Ecto neural progenitor cell (in vitro differentiated cells): ENCODE measurements at places on chromosomes 2 and 18.

GRCh38 chr2:27184115-27184514 lies 27.7 kb upstream of the ATRAID start:
- DNase-seq = no peak

DNA sequence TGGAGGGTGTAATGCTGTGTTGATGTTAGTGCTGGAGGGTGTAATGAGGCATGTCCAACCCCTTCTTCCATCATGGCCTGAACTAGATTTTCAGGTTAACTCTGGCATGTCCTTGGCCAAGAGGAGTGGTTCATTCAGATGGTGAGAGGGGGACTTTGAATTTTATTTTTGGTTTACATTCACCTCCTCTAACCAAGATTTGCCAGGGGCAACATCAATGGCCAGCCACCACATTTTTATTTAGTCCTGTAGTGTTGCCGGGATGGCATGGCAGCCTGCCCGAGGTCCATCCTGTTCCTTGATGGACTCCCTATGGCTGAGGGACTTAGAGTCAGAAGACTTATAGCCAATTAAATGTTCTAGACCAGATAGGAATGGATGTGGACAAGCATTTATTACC lies 484.6 kb upstream of the HS6ST1 start:
- DNase-seq = no peak

GRCh38 chr2:196259507-196260481 lies 88.4 kb upstream of the STK17B start:
- no peak for DNase-seq

DNA sequence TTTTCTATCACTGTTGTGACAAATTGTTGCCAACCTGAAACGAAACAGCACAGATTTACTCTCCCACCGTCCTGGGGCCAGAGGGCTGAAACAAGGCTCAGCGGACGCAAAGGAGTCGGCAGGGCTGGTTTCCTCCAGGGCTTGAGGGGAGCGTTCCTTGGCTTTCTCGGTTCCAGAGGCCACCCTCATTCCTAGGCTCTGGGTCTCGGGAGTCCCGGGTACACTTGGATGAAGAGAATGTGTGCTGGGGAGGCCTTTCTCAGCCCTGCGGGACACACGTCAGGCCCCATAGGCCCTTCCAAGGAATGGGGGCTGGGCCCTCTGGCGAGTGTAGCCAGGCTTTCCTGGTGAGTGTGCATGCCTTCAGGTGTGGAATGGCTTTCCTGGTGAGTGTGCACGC lies 287.3 kb upstream of the HS6ST1 start:
- no peak for DNase-seq

GRCh38 chr2:86584151-86584913 lies 21.1 kb upstream of the CHMP3 start:
- DNase-seq = no peak

DNA sequence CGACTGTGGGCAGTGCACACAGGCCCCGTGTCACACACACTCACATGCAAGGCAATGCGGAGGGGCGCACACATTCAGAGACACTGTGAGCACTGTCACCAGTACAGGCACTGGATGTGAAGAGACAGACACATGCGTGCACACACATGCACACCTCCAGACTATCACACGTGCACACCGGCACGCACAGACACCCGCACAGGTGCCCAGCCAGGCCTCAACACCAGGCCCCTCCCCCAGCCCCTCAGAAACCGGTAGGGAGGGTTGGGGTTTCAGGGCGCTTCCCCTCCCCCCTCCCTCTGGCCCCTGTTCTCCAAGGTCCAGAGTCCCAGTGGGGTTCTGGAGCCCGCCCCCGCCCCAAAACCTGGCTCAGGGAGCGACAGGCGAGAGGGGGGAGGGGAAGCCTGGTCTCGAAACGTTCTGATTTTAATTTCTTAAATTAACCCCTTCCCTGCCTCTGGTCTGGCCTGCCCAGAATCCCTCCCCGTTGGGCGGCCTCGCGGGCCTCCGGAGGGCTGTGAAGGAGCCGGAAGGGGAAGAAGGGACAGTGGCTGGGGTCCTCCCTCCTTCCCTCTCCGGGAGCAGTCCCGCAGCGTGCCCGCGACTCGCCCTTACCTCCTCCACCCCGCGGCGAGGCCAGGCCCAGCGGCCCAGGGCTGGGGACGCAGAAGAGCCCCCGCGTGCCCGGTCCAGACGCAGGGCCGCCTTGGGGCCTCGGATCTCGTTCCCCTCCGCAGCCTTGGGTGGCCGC lies 558 bp downstream of the FBXO41 start:
- DNase-seq = no peak

- DNase-seq = no peak
These were observed 51.4 kb downstream of the MREG start for GRCh38 chr2:215961981-215962380.

DNA sequence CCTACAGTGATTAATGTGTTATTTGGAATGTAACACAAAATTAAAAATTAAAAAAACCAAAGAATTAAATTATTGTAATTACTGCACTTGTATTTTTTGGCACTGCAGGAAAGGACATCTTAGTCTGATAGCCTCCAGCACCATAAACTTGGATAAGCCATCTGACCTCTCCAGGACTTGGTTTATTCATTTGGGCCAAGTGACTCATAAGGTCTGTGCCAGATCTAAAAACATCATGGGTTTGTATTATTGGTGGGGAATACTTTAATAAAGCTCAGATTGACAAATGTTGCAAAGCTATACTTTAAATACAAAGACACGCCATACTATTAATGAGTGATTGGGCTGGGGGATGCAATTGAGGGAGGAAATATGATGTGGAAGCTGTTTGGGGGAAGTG lies 225.2 kb downstream of the ZNF521 start:
- DNase-seq = no peak

GRCh38 chr2:69196327-69197117 lies 183.5 kb downstream of the ANTXR1 start:
- no peak for DNase-seq

- no peak for DNase-seq
These were observed 51.1 kb downstream of the MYO1B start for GRCh38 chr2:191296083-191297006.

GRCh38 chr2:69952336-69953115 lies 8.9 kb downstream of the ASPRV1 start:
- no peak for DNase-seq

- DNase-seq = no peak
These were observed 37.2 kb downstream of the LRPPRC start for GRCh38 chr2:43958397-43959275.

DNA sequence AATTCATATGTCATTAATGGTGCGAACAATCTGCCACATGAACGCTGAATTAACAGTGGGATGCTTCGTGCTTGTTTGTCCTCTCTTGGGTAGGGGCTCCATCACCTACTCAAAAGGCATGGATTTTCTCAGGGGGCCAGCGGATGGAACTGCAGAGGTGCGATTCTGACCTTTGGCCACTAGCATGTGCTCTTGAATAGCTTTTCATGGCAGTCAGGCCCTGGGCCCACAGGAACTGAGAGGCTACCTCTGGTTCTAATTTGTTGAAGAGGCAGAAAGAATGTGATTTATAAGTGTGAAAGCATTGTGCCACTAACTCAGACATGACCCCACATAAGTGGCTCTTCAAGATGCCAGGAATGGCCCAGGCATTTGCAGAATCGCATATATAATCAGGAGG lies 283.2 kb downstream of the INSIG2 start:
- DNase-seq = peak; percentile 72

DNA sequence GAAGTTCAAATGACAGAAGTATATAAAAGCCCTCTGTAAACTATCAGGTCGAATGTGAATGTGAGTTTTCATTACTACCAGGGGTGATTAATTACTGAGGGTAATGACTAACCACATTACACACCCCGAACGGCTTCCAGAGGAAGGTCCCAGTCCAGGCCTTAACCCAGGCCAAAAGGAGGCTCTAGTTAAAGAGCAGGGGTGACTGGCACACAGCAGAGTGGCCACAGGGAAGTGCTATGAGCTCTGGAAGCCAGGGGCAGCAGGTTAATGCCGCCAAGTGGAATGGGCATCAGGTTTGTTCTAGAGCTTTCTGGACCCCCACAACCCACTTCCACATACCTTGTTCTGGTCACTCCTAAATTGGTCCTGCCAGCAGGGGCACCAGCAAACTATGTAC lies 87.7 kb downstream of the BCL11A start:
- DNase-seq = no peak

DNA sequence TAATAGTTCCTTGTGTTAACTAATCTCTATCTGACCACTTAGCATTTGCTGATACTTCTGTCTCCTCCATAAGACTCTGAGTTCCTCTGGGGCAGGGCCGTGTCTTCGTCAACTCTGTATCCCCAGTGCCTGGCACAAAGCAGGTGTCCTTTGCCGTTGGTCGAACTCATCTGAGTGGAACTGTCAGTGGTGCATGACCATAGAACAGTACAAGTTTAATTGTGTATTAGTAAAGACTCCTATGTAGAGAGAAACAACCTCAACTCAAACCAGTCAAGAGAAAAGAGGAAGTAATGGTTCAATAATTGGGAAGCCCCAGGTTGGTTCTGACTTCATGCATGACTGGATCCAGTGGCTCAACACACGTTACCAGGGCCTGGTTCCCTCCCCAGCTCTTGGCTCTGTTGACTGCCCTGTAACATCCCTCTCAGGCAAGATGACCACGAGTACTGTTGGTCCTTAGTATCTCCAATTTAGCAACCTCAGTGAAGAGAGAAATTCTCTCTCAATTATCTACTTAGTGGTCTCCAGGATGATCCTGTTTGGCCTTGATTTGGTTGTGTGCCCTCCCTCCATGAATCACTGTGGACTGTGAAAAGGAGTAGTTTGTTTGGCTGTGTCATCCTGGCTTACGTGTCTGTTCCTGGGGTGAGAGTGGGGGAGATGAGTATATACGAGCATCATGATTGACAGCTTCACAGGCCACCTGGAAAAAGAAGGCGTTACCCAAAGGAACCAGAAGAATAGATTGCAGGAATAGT lies 58.5 kb upstream of the MSH6 start:
- no peak for DNase-seq

GRCh38 chr2:112812318-112813267 lies 24.0 kb downstream of the IL1B start:
- no peak for DNase-seq

GRCh38 chr2:64879745-64880144 lies 109.5 kb upstream of the SLC1A4 start:
- no peak for DNase-seq

GRCh38 chr2:170170281-170171040 lies 7.5 kb upstream of the MYO3B start:
- DNase-seq = no peak

GRCh38 chr2:17869128-17869527 lies 9.3 kb upstream of the KCNS3 start:
- DNase-seq = no peak

DNA sequence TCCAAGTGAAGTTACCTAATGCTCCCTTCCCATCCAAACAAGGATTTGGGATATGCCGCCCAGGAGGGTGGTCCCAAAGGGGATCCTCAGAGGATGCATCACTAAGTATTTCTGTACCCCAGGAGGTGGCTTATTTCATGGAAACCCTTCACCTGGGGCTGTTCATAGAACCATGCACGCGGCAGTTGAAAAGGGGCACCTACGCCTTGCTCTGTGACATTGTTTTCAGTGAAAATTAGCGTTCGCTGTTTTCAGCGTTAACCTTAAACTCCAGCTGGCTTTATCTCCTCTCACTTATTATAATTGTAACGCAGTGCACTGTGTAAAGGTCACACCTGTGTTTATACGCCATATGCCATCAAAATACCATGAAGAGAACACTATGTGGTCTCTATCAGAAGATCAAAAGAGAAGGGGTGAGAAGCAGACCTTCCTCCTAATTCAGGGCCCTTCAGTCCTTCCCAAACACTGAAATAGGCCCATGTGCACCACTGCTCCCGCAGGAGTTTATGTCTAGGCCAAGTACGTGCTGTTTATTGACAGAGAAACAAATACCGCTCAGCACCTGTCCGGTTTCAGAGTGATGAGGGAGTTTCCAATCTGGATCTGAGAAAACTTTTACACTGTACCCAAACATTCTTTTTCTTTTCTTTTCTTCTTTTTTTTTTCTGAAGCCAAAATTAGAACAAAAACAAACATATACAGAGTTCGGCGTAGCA lies 162.1 kb downstream of the BCL2 start:
- DNase-seq = no peak

GRCh38 chr18:9101730-9102507 lies 580 bp upstream of the NDUFV2 start:
- DNase-seq = no peak

GRCh38 chr2:108535357-108535631 lies 1.0 kb downstream of the LIMS1 start:
- no peak for DNase-seq

- no peak for DNase-seq
These were observed 155.1 kb upstream of the SERPINE2 start for GRCh38 chr2:224194161-224194560.

GRCh38 chr18:44771572-44771955 lies 90.9 kb downstream of the SETBP1 start:
- DNase-seq = no peak

DNA sequence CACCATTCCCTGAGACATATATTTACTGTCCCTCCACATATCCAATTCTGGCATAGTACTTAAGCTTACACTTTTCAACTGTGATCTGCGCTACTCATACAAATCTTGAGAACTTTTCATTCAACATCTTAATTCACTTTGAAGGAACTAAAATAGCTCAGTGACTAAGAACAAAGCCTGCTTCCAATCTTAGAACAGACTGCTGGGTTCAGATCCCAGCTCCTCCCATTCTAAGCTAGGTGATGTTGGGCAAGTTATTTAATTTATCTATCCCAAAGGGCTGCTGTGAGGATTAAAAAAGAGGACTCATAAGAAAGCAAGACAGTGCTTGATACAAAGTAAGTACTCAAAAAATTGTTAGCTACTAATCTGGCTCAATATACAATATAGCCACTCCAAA lies 57.9 kb downstream of the UGP2 start:
- no peak for DNase-seq

DNA sequence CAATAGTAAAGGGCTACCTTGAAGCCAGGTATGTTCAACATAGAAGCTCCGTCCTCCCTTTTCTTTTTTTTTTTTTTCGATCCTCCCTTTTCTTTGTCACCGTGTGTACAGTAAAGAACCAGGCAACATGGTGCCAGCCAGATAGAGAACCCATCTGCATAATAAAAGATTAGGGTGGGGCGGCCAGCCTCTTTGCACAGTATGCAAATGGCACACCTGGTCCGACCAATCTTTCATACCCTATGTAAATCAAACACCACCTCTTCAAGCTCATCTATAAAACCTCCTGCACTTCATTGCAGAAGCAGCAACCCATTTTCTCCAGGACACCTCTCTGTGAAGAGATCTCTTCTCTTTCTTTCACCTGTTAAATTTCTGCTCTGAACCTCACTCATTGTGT lies 7.3 kb upstream of the WDR33 start:
- no peak for DNase-seq

- DNase-seq = no peak
These were observed 44.4 kb downstream of the ST8SIA5 start for GRCh38 chr18:46712406-46712805.

DNA sequence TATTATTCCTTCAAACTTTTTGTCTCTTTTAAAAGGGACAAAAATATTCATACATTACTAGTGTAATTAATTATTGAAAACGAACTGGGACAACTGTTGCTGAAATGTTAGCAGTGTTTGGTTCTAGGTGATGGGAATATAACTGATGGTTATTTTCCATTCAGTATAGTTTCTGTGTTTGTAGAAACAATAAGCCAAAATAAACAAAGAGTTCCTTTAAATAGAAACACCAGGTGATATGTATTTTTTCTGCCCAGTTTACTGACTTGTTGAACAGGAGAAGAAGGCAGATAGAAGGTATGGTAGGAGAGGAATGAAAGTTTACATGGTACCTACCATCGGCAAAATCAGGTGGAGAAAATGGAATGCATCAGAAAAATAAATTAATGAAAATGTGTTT lies 74.2 kb downstream of the LYPD6B start:
- DNase-seq = no peak

- DNase-seq = no peak
These were observed 155.3 kb upstream of the PKDCC start for GRCh38 chr2:41892476-41892875.
